ENCODE measurements at places on chromosomes 3 and 15.

DNA sequence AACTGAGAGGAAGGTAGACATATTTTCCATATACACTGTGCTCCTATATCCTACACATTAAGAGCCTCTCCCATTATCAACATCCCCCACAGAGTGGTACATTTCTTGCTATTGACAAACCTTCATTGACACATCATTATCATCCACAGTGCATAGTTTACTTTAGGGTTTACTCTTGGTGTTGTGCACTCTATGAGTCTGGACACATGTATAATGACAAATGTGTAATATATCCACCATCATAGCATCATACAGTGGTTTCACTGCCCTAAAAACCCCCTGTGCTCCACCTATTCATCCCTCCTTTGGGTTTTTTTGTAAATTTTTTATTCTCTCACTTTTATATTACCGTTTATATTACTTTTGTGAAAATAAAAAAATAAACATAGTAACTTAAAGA, 22.2 kb upstream of the CLDN18 start:
- DNase-seq: no peak

DNA sequence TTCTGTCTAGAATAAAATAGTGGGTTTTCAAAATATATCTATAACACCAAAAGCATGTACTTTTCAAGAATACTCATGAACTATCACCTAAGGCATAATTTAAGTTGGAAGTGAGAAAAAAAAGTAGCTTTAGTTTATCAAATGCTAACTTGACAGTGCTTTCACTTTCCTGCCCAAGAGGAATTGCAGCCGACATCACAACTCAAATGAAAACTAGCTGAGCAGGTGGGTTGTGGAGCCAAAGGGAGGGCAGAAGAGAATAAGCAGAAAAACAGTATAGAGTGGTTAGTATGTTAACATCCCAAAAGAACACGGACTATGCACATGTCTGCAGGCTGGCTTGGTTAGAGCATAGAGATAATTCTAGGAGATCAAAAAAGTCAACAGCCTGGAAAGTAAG, 120.9 kb downstream of the NEDD4 start:
- DNase-seq: no peak

GRCh38 chr3:190695225-190695624, 167.3 kb downstream of the GMNC start:
- DNase-seq: no peak

GRCh38 chr3:115351193-115351592, 204.1 kb upstream of the ZBTB20 start:
- no peak for DNase-seq

DNA sequence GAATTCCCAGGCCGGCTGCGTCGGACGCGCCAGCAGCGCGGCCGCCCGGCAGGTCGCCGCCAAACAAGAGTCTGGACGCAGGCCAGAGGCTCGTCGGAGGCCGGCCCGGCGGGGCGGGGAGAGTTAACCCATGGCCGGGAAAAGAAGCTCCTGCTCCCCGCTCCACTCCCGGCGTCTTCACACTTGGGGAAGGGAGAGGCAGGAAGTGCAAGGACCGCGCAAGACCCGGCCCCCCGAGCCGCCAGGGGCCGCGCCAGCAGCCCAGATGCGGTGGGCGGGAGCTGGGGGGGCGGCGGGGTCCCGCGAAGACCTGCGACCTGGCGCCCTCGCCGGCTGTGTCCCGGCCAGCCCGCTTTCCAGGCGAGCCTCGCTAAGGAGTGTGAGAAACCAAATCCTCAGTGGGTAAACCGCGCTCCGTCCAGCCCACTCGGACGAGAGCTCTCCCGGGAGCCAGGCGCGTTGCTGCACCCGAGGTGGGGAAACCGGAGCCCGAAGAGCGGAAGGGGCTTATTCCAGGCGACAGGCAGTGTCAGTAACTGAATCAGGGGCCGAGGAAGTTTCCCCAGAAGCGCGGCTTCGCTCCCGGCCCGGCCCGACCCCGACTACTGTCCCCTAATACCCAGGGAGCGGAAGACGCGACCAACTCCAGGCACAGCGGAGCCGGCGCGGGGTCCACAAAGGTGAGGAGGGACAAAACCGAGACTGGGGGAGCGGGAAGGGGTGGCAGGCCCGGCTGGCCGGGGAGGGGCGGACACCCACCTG, 721 bp downstream of the ADAMTS7 start:
- no peak for DNase-seq

DNA sequence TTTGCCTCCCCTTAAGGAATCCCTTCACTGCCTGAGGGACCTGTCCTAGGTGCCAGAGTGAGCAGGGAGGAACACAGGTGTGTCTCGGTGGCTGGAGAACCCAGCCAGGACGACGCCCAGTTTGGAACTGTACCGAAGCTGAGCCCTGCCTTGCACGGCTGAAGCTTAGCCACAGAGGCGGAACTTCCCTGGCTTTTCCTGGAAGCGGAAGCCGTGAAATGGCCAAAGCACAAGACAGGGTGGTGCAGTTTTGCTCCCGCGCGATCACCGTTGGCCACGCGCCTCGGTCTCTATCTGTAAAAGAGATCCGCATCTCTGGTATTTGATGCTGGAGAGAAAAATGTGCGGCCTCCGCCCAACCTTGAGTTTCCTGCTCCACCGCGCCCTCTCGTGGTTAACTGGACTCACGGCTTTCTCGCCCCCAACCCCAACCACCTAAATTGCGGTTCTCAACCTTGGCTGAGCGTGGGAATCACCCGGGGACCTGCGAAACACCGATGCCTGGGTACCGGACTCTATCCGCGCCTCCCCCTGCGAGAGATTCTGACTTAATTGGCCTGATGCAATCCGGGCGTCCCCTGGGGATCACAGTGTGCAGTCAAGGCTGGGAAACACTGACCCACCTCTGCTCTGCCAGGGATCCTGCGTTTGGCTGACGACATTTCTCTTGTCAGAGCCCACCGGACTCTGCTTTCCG, 70.7 kb upstream of the ABHD2 start:
- peak; percentile 30 for DNase-seq

GRCh38 chr15:77944002-77944867, 133.3 kb downstream of the TBC1D2B start:
- DNase-seq: peak; percentile 15

- no peak for DNase-seq
These were observed 118.3 kb downstream of the OSBPL10 start for GRCh38 chr3:31862666-31863279.

DNA sequence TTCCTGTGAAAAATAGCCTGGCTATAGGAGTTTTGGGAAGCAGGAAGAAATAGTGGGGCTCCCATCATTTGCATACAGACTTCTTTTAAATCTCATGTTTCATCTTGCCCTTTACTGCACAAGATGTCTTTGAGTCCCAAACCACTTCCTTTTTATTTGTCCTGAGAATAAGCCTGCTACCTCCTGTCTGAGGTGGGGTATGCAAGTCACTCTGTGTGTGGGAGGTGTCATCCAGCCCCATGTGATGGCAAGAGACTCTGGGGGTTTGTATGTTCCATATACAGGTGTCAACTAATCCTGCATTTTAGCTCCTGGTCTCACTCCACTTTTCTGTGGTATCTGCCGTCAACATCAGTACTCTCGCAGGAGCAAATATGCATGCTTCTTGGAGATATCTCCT, 102.0 kb downstream of the OTOL1 start:
- no peak for DNase-seq

DNA sequence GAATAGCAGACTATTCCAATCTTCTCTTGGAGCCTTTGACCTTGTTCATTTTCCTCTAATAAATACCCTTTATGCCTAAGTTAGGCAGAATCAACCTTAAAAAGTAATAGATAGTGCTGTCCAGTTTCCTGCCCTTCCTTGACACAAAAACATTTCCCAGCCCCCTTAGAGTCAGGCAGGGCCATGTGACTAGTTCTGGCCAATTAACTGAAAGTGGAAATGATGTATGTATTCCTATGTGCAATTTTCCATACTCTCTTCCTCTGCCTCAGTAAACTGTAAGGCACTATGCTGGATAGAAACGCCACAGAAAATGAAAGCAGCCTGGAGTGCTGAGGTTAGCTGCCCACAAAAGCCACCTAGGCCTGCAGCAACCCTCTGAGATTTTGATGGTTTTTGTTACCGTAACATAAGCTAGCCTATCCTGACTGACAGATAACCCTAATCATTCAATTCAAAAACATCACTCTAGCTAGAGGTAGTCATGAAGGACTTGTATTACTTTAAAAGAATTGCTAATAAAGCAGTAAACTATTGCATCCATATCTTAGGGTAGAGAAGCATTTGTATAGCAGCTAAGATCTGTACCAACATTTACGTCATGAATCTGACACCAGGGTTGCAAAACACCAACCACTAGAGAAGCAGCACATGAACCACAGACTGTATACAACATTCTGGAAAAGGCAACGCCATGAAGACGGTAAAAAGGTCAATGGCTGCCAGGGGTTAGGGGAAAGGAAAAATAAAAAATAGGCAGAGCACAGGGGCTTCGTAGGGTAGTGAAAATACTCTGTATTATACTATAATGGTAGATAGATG, 112.9 kb downstream of the ULK4 start:
- DNase-seq: no peak

GRCh38 chr15:71508081-71508682, 302.2 kb upstream of the NR2E3 start:
- no peak for DNase-seq

DNA sequence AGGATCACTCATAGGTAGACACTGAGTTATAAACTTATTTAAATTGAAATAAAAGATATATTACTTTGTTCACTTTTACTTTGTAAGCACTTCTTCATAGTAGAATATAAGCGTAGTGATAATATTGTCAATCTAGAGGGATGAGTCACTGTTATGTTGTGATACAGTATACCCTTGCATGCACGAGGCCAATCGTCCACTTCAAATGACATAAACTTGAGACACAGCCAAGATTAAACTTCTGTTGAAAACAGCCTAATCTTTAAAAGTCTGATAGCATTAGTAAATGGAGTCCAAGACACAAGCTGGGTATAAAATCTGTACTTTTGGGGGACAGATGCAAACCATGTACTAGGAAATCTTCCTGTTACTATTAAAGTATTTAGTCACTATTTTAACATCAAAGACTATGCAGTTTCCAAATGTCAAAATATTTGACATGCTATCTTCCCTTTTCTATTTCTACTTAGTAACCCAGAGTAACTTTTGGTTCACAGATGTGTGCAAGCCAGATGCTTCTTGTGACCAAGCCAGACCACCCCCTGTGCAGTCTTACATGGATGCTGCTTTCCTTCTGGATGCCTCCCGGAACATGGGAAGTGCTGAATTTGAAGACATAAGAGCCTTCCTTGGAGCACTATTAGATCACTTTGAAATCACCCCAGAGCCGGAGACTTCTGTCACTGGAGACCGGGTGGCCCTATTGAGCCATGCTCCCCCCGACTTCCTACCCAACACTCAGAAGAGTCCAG, 85.3 kb downstream of the PIK3R4 start:
- DNase-seq: no peak

DNA sequence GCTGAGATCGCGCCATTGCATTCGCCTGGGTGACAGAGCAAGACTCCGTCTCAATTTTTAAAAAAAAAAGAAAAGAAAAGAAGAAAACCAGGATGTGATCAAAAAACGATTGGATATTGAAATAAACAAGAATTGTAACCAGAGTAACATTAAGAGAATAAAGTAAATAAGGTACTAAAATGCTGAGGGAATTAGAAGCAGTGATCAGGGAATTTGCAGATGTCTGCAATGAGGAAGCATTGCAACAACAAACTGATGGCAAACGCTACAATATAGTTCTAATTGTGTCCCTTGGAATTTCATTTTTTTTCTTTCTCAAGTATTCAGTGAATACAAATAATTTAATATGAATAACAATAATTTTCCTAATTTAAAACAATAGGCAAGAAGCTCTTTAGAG, 1077.5 kb downstream of the TBL1XR1 start:
- no peak for DNase-seq

DNA sequence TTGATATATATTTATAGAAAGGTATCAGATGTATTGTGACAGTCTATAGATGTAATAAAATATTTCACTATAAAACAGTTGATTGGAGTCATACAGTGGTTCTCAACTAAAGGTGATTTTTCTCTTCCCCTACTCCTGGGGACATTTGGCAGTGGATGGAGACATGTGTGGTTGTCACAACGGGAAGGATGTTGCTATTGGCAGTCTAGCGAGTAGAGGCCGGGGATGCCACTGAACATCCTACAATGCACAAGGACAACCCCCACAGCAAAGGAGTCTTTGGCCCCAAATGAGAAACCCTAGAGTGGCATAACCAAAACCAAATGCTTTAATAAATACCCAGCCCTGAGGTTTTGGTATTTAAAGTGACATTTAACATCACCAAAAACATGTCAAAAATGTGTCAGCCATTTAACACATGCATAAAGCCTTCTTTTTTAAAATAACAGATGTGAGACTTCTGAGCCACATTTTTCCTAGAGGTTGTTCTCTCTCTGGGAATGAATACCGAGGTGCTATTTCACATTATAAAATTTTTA, 367.5 kb downstream of the PTPRG start:
- no peak for DNase-seq

DNA sequence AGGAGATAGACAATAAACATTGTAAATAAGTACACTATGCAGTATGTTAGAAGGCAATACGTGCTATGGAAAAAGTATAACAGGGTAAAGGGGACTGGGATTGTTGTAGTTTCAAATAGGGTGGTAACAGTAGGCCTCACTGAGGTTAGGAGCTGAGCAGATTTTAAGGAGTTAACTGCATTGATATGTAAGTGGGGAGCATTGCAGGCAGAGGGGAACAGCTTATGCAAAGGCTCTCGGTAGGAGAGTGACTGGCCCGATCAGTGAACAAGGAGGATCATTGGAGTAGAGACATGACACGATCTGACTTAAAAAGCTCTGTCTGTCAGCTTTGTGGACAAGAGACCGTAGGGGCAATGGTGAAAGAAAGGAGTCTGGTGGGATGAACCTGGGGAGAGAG, 46.8 kb downstream of the PCCB start:
- no peak for DNase-seq

DNA sequence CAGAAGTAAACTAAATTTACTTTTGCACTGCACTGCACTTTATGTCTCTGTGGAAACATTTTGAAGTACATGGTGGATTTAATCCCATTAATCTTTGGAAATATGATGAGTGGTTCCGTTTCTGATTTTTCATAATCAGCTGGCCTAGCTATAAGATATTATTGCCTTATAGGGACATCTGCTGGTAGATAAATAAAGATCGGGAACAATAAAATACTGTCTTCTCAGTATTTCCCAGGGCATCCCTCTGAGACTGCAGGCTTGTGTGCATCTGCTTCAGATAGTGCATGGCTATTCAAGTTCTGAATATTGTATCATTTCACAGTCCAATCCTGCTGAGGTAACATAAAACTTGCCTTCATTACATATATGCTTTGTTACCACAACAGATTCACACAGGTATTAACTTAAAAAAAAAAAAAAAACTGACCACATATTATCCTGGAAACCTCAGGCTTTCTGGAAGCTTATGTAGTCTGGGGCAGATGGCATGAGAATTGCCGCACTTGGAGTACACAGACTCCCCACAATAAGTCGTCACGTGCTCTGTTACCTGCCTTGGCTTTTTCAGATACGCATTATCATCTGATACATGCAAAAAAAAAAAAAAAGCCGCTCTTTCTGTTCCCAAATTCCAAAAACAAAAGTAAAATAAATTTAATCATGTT, 330.8 kb upstream of the AGTR1 start:
- no peak for DNase-seq
